DMS53 (cell line): ENCODE measurements at places on chromosomes 6 and 20.

DNA sequence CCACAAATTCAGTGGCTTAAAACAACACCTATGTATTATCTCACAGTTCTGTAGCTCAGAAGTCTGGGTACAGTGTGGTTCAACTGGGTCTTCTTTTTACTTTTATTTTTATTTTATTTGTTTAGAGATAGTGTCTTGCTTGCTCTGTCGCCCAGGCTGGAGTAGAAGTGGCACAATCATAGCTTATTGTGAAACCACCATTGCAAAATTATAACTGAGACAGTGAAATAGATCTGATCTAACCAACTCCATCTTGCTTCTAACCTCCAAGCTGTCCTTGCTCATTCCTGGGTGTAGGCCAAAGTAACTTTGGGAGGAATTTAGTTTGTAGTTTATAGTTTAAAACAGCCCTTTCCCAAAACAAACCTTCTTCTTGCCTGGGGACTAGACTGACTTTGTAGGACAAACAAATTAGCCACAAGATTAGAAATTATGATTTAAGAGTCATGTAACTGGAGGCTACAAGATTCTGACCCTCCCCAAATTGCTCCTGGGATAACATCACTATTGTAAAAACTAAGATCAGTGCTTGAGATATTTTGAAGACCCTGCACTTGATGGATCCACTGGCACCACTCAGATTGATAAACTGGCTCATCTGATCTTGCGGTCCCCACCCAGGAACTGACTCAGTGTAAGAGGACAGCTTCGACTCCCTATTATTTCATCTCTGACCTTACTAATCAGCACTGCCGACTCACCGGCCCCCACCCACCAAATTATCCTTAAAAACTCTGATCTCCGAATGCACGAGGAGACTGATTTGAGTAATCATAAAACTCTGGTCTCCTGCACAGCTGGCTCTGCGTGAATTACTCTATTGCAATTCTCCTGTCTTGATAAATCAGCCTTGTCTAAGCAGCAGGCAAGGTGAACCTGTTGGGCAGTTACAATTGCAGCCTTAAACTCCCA is 193.4 kb upstream of the CDYL start:
- no peak for DNase-seq

DNA sequence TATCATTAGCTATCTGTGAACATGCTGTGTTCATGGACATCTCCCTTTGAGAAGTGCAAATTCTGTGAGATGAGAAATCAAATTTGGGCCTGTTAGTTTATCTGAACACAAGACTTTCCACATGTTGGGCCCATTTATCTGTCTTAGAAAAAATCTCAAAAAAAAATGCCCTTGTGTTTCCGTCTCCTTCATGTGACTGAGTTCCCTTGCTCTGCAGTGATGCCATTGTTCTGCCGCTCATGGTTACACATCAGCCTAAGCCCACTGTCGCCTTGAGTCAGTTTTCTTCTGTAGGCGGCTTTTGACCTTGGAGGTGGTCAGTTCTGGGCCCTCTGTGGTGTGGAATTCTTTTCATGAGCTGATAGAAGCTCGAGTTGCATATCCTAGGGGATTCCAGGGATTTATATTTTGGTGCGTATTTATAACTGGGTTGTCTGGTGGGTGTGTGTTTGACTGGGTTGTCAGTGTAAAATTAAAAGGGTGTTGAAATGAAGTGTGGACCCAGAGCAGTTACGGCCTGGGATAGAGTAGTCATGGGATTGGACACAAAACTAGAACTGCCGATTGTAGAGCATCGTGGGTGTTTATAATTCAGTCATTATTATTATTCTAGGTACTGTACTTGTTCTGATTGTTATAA is 156.7 kb downstream of the JARID2 start:
- no peak for DNase-seq

GRCh38 chr20:46347841-46348803 is 39.8 kb upstream of the CDH22 start:
- DNase-seq, result peak; percentile 26

GRCh38 chr6:134614606-134615485 is 296.9 kb upstream of the SGK1 start:
- no peak for DNase-seq

GRCh38 chr20:57677584-57677982 is 32.2 kb downstream of the PMEPA1 start:
- DNase-seq, result no peak

- peak; percentile 47 for DNase-seq
Measured at GRCh38 chr6:38997128-38997761, 51.3 kb upstream of the GLP1R start.

- peak; percentile 35 for DNase-seq
Measured at GRCh38 chr20:8095648-8096572, 36.2 kb upstream of the PLCB1 start.

DNA sequence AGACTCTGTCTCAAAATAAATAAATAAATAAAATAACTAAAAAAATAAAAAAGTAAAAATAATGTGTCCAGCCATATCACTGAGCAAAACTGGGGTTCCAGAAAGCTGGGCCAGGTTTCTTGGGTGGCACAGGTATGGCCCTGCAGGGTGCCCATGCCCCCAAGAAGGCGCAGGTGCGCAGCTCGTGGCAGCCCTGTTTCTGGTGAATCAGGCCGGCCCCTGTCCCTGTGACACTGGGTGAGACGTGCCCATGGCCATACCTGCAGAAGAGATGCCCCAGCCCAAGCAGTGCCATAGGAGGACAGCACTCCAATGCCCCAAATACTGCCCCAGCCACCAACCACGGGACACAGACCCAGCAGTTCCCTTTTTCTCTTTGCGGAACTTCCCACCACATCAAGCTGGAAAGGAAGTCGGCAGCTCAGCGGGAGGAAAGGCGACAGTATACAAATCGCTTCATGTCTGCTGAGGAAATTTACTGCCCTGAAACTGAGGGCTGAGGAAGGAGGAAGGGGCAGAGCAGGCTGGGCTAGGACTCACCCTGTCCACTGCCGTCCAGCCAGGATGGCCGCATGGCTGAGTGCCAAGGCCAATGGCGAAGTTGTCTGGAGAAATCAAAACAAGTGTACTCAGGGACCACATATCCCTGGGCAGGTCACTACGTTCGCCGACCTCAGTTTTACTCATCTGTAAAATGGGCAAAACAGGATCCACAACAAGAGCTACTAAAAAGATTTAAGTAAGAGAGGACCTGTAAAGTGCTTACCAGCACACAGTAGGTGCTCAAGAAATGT is 55.4 kb downstream of the PREX1 start:
- DNase-seq, result no peak

GRCh38 chr6:39706819-39707335 is 18.3 kb downstream of the KIF6 start:
- no peak for DNase-seq

DNA sequence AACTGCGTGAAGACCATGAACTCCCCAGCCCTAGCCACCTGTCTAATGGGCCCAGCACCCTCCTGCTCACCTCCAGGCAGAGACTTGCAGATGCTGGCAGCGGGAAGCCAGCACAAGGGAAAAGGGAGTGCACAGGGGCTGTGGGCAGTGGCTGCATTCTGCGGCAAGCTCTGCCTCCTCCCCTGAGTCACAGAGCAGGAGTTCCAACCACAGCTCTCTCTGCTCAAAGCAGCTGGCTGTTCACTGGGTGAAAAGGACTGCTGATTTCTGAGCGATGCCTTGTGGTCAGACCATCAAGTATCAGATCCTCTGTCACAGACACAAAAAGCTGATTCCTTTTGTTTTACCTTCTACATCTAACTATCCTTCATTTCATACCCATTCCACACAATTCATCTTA is 10.5 kb downstream of the NKX2-2 start:
- no peak for DNase-seq

DNA sequence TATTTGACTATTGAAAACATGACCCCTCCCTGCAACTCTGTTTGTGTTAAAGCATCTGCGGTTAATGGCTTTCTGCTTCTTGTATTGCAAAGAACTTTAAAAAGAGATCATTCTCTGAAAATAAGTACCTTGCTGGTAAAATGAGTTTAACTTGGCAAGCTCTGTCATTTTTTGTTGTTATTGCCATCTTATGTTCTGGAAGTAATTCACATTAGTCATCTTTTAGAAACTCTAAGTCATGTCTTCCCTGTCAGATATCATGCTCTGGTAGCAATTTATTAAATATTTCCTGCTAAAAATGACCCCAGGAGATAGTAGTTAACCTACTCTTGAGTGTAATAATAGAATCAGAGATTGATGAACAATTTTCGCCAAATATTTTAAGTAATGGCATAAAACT is 890.6 kb downstream of the KIF16B start:
- no peak for DNase-seq

DNA sequence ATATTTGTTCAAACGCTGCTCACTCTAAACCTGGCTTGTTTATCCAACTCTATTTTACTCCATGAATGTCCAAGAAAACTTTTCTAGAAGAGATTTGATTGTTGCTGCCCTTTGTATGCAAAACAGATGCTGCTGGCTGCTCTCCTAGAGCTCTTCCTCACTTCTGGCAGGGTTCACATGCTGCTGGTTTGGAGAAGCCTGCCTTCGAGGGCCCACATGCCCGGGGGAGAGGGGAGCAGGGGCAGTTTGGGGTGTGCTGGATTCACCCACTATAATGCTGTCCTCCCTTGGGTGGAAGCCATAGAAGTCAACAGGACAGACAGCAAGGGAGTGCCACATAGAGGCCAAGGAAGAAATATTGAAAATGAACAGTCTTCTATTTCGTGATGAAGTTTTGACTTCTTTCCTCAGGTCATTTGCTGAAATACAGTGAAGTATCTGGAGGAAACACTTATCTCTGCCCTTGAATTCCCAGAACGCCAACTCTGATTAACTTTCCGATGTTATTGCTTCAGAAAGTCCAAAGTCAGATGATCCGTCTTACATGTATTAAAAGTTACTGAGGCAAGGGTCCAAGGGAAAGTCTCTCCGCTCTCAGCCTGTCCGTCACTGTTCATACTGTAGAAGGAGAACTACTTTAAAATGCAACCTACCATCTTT is 32.4 kb downstream of the LY86 start:
- DNase-seq, result no peak

GRCh38 chr6:40695750-40696415 is 108.7 kb upstream of the LRFN2 start:
- DNase-seq, result peak; percentile 84
